ENCODE measurements at places on chromosomes 4 and X.

GRCh38 chr4:96543346-96543745, 703.5 kb downstream of the PDHA2 start:
- no peak for DNase-seq

DNA sequence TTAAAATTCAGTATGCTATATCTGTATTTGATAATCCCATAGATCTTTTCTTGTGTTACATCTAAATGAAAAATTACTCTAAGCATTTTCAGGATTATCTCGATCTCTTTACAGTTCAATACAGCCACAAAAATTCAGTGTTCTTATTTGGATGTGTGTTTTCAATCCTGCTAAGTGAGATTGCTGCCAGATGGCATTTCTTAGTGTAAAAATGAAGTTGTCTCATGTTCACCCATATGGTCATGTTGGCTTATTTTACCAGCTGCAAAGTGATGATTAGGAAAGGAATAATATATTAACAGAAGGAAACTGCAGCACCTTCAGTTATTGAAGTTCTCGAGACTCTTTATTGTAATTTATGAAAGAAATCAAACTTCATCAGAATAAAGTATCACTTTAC, 12.1 kb upstream of the FAM47A start:
- DNase-seq = no peak

GRCh38 chr4:84582302-84582987, 482 bp upstream of the CDS1 start:
- peak; percentile 98 for DNase-seq

GRCh38 chr4:2793586-2794485, 951 bp downstream of the SH3BP2 start:
- peak; percentile 22 for DNase-seq

All from WERI-Rb-1 (cell line).